ENCODE measurements at places on chromosomes 2 and 18.

- no peak for DNase-seq
Observed at GRCh38 chr2:126719833-126720351, 63.9 kb downstream of the GYPC start.

DNA sequence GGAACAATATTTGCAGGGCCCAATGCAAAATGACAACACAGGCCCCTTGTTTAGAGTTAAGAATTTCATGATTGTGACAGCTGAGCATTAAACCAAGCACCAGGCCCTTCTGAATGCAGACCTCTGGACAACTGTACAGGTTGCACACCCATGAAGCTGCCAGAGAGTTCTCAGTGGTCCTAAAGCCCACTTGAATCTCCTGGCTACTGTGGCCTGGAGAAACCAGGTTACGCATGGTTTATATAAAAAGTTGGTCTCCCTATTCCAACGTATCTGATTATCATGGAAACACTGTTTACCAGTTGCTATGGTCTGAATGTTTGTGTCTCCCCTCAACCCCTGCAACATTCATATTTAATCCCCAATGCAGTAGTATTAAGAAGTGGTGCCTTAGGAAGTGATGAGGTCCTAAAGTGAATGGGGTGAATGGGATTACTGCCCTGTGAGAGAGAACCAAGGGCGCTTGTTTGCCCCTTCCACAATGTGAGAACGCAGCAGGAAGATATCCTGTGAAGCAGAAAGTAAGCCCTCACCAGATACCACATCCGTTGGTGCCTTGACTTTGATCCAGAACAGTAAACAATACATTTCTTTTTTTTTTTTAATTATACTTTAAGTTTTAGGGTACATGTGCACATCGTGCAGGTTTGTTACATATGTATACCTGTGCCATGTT is 48.0 kb upstream of the ANXA4 start:
- DNase-seq = no peak

- DNase-seq = no peak
Observed at GRCh38 chr2:59312029-59312428, 1070.9 kb upstream of the FANCL start.

DNA sequence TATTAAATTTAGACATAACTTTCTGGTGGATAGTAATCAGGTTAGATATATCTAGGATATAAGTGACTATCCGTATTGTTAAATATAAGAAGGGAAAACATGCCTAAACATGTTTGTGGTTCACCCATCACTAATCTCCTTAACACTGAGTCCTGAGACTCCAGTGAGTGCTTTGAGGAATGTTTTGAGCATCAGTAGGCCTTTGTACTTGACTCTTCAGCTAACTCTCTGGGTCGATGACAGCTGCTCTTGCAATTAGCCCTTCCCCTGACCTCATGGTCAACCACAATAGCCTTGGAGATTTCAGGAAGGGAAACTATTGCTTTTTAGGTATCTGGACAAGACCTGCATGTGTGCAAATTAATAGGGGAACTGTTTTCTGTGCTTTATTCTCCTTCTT is 716.8 kb downstream of the EPHA4 start:
- DNase-seq = no peak

DNA sequence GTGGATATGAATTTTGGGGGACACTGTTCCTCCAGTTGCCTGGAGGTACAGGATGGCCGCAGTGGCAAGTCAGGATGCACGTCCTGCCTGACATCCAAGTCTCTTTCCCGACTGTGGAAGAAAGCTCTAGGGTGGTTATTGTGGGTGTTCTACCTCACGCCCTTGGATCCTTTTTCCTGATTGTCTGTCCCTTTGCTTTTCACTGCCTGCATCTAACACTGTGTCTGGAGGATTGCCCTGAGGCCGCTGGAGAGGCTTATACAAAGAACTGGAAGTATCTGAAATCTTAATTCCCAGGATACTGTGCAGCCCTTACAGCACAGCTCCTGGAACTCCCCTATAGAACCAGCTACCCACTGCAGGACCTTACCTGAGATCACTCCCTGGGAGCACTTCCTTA is 250.5 kb downstream of the TFCP2L1 start:
- no peak for DNase-seq

DNA sequence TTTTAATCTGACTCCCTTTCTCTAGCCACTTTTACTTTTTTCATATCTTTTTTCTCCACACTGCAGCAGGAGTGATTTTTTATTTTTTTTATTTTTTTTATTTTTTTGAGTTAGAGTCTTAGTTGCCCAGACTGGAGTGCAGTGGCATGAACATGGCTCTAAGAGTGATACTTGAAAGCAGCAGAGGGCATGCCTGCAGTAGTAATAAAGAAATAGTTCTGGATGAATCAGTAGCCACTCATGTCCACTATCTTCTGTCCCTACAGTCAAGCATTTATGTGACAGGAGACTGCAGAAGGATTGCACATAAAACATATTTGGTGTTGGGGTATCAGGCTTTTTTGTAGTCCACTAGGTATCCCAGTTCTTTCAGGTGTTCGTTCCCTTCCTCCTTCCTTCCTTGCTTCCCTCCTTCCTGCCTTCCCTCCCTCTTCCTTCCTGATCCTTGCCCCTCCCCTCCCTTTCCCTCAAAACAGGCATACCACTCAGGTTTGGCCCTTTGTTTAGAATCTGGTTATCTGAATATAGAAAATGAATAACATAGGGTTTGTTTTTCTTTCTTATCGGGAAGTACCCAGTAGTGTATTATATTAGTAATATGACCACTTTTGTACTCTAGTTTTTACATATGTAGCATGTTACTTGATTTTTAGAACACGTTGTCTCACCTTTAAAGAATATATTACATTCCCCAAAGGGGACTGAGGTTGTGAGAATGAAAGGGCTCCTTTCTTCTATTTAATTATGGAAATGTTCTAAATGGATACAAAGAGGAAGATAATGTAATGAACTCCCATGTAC is 23.5 kb downstream of the MIB1 start:
- no peak for DNase-seq

DNA sequence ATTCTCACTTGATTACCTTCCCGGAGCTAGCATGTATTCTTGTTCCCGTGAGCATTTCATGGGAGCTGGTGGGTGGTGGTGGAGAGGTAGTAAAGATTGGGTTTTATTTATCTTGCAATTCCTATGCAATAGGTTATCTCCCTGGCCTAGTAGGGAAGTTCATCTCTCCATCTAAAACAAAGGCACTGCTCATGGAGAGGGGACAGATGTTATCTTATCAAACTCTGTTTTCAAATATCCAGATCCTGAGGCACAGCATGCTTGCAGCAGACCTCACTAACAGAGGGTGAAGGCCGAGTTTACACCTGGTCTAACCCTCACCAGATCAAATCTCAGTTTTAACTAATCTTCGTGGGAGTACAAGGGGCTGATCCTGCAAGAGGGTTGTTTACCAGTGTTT is 98.9 kb downstream of the CYRIA start:
- no peak for DNase-seq

GRCh38 chr2:112996635-112997034 is 8.6 kb upstream of the IL36A start:
- DNase-seq = peak; percentile 69

GRCh38 chr2:217791551-217791950 is 211.2 kb downstream of the TNS1 start:
- no peak for DNase-seq

DNA sequence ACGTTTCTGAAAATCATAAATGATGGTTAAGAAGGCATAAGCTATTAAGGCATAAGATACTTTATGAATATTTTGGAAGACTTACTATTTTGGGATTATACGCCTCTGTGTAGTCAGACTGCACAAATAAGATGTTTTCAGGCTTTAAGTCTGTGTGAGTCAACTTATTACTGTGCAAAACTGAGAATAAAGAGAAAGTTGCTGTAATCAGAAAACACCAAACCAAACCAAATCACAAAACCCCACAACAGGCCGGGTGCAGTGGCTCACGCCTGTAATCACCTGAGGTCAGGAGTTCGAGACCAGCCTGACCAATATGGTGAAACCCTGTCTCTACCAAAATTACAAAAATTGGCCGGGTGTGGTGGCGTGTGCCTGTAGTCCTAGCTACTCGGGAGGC is 7.7 kb downstream of the CLK1 start:
- DNase-seq = no peak

GRCh38 chr2:157488877-157489276 is 45.0 kb upstream of the CYTIP start:
- DNase-seq = no peak

- DNase-seq = no peak
Observed at GRCh38 chr2:219512524-219513216, 1.6 kb upstream of the ASIC4 start.

- no peak for DNase-seq
Observed at GRCh38 chr2:204027091-204027490, 90.5 kb downstream of the ICOS start.

DNA sequence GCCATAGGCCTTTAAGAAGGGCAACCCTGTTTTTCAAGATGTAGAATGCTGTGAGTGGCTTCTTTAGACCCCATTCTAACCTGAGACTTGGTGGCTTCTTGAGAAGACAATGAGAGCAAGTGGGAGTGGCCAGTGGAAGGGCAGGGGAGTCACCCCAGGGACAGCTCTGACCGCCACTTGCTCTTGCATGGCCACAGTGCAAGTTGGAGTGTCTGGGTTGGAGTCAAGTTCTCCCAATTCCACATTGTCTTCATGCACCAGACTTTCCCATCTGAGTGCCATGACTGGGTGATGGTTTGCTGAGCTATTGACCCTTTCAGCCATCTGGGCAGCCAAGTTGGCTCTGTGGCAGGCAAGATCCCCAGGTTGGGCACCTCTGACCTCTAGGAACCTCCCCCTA is 148.0 kb upstream of the SKOR2 start:
- DNase-seq = no peak

Measured in activated naive CD8-positive, alpha-beta T cell treated with anti-CD3 and anti-CD28 coated beads, Interleukin-2, amount 10 ng/mL, durations not matched to agents 7 days and 5 days (primary cell).